ENCODE measurements at places on chromosomes 11 and 22.

- peak; percentile 84 for DNase-seq
These were observed 14.1 kb upstream of the B3GNT6 start for GRCh38 chr11:77019976-77020595.

- DNase-seq = no peak
These were observed 1.5 kb downstream of the MICAL3 start for GRCh38 chr22:18022876-18023275.

DNA sequence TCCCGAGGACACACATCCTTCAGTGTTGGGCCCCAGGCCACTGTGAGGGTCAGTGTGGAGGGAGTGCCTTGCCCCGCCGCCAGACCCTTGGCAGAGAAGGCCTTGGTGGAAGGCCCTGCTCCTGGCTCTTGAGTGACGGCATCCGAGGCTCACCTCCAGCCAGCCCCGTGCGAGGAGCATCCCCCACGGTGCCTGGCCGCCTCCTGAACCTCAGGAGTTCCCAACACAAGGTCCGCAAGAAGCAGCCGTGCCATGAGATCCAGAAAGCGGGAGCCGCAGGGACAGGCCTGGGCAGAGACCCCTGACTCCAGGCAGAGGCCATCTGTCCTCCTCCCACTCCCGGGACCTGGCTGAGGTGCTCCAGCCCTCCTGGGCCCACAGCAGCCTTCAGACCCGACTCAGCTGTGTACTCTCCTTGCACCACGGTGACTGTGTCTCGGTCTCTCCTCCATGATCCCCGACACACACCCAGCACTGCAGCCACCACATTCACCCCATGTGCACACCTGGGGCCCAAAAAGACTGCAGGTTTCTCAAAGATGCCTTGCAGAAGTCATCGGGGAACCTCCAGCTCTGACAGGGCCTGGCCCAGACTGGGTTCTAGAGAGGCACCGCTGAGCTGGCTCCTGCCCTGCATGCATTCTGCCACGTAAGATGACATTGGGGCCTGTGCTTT, 870.2 kb downstream of the BRD1 start:
- no peak for DNase-seq

GRCh38 chr11:75090671-75091177, 6.0 kb downstream of the OR2AT4 start:
- no peak for DNase-seq

- DNase-seq = no peak
These were observed 1.0 kb upstream of the PLEKHB1 start for GRCh38 chr11:73645121-73645969.

DNA sequence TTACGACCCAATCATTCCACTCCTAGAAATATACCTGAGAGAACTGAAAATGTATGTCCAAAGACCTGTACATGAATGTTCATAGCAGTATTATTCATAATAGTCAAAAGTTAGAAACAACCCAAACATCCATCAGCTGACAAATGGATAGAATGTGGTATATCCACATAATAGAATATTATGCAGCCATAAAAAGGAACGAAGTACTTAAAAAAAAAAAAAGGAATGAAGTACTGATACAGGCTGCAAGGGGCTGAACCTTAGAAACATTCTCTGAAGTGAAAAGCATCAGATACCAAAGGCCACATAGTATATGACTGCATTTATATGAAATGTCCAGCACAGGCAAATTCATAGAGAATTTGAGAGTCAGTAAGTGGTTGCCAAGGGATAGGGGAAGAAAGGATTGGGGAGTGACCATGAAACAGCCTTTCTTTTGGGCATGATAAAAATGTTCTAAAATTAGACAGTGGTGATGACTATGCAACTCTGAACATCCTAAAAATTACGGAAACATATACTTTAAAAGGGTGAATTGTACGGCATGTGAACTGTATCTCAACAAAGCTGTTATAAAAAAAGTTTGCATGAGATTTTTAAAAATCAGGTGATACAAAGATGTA, 1.8 kb downstream of the TPST2 start:
- DNase-seq = no peak

DNA sequence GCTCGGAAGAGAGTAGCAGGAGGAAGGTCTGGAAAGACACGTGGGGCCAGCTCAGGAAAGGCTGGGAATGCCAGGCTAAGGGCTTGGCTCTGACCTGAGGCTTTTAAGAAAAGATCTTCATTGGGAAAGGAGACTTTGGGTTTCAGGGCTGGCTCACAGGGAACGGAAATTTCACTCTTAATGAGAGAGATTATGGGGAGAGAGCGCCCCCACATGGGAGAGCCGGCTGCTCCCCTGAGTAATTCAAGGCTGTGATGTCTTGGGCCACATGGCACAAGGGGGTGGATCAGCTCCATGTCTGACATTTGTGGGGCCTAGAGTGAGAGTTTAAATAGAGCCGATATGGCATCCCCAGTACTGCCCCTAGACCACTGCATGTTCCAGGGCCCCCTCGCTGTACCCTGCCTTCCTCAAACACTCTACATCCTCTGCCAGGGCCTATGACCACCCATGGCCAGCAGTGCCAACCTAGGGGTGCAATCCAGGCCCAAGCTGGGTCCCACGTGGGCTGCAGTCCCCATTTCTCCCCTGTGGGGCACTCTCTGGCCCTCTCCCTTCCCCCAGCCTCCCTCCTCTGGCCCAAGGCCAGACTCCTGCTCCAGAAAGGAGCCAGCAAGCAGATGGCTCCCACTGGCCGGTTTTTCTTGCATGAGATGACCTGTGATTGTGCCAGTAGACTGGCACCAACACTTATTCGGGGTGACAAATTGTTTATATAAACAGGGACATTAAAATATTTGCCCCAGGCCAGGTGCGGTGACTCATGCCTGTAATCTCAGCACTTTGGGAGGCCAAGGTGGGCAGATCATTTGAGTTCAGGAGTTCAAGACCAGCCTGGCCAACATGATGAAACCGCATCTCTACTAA, 75.2 kb downstream of the ISX start:
- DNase-seq = peak; percentile 18

GRCh38 chr11:57496109-57496820, 19.2 kb downstream of the SLC43A1 start:
- DNase-seq = no peak

DNA sequence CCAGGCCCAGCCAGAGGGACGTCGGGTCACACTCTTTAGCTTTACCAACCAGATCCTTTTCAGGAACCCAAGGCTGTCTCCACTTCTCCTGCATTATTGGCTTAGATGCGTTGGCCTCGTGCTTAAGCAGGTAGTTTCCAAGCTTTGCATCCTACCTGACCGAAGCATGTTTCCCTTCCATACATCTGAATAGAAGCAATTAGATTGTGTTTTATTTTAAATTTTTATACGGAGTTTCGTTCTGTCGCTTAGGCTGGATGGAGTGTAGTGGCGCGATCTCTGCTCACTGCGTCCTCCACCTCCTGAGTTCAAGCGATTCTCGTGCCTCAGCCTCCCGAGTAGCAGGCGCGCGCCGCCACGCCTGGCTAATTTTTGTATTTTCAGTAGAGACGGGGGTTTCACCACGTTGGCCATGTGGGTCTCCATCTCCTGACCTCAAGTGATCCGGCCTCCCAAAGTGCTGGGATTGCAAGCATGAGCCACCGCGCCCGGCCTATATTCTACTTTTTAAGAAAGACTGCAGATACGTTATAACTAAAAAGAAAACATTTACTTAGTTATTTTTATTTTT, 677 bp downstream of the DYNC2H1 start:
- DNase-seq = no peak

GRCh38 chr11:76880314-76880713, 19.6 kb downstream of the ACER3 start:
- no peak for DNase-seq

DNA sequence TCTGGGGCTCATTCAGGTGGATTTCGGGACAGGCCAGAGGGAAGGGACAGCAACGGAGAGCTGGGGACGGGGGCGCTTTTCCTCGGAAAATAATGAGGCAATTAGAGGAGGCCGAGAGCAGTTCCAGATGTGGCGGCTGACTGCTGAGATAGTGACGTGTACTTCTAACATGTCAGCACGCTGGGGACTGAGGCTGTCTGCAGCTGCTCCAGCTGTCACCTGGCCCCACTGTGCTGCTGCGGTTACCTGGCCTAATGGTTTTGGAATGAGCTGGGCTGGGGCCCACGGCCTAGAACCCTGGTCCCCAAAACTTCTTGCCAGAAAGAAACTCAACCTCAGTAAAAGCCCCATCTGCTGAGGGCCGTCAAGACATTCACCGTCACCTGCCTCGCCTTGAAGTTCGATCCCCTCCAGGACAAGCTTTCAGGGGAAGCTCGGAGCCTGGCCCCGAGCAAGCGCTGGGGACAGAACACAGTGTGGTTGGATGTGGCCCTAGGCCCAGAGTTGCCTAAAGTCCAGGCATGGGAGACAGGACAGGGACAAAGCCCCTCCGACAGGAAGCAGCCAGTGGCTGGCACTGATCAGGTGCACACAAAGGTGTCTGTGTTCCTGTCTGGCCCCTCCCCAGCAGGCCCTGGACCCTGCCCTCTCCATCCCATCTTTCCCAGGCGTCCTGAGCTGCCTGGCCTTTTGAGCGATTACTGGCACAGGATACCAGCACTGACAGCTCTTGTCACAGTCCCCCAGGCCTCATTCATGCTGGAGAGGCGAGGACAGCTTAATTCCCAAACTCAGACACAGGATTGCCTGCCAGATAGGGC, 22.1 kb downstream of the RPUSD4 start:
- no peak for DNase-seq

GRCh38 chr11:68447015-68447801, 13.3 kb upstream of the PPP6R3 start:
- no peak for DNase-seq

- no peak for DNase-seq
These were observed 874 bp downstream of the APOL1 start for GRCh38 chr22:36253523-36254490.

DNA sequence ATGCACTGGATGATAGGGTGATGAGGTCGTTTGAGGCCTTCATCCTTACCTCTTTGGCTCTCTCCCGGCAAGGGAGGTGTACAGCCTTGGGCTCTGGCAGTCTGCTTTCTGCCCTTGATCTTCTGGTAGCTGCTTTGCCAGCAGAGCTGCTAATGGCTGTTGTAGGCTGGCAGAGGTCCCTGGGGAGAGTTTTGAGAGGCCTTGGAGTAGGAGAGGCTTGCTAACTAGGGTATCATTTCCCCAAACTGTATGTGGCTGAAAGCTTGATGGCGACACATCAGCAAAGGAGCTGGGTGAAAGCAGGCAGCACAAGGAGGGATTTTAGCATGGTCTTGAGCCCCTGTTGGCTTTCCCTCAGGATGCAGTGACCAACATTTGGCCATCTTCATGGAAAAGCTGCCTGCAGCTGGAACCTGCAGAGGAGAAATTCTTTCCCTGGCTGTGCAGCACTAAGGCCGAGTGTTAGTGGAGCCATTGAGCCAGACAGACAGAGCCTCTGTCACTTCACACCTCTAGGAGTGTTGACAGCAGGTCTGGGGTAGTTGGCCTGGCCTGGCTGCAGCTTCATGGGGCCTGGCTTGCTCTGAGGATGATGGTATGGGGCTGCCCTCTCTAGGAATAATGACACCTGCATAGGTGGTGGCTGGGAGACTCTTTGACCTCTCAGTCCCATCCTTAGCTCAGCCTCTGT, 3.5 kb upstream of the AMPD3 start:
- no peak for DNase-seq

- DNase-seq = no peak
These were observed 284.7 kb downstream of the MIAT start for GRCh38 chr22:26941896-26942636.

DNA sequence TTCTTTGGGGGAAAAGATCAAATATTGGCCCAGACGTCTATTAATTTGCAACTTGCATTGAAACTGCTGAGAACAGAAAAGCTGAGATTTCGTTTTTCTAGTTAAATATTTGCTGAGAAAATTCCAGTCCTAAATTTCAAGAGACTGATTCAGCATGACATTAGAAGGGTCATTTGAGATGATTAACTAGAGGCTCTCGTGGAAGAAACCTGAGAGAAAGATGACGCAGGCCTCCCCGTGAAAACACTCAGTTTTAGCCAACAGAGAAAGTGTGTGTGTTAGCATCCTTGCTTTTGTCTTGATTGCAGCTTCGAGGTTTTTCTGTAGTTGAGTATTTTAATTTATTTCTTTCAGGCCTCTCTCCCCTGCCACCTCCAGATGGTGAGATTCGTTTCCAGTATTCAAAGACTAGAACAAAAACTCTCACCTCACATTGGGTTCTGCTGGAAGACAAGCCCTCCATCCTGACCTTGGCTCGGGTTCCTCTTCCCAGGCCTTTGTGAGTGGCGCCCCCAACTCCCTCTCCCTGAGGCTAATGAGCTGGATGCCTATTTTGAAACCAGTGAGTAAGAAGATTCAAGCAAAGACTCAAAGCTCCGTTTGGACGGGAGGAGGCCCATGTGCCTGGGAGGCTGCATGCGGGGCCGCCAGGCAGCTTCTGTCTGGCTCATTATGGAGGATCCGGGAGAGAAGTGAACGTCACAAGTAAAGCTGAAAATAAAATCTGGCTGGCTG, 52.4 kb downstream of the CELSR1 start:
- DNase-seq = no peak

DNA sequence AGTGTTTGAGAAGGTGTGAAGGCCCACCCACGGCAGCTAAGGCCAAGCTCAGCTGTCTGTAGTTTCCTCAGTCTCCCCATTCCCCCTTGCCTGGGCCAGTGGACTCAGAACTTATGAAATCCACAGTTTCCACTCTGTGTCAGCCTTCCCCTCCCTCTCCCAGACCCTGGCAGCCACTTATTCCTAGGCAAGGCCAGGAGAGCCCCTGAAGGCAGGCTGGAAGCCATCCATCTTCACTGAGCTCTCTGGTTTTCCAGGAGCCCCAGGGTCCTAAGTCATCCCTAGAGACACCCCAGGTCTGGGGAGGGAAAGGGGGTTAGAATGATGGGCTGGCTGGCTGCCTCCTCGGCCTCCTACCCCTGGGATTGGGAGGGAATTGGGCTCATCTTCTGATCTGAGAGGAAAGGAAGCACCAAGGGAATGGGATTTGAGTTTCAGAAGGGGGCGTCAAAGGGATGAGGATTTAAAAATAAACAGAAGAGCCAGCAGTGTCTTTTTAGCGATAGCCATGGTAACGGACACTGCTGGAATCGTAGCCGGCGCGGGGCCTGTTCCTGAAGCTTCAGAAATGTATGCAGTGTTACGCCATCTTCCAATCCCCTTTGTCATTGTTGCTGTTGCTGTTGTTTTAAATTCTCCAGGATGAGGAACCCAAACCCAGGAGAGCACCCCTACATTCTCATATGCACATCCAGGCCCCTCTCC, 561.1 kb upstream of the CADM1 start:
- DNase-seq = no peak

DNA sequence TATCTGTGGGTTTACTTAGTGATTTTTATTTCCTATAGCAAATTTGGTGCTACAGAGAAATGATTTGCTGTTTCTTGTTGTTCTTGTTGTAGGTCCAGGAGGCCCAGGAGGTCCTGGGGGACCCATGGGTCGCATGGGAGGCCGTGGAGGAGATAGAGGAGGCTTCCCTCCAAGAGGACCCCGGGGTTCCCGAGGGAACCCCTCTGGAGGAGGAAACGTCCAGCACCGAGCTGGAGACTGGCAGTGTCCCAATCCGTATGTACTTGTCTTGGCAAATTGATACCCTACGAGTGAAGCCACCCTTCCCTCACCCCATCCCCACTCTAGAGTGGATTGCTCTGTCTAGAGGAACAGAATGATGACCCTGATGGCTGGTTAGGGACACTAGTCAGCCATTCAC, 7.8 kb upstream of the GAS2L1 start:
- DNase-seq = no peak

All from LNCaP clone FGC (cell line).